ENCODE measurements at places on chromosomes 7 and 10. TPM values are rescaled to one million over a fixed set of nuclear protein-coding genes. Genes with fewer than 3 reads are reported as not detected.

GRCh38 chr7:129454249-129454551 is 20.0 kb downstream of the STRIP2 start:
- DNase-seq: no peak

- DNase-seq: no peak
These were observed 21.6 kb upstream of the FAM20C start for GRCh38 chr7:170551-171363.

- DNase-seq: no peak
These were observed 4.2 kb downstream of the CYP26A1 start for GRCh38 chr10:93077860-93078337.

DNA sequence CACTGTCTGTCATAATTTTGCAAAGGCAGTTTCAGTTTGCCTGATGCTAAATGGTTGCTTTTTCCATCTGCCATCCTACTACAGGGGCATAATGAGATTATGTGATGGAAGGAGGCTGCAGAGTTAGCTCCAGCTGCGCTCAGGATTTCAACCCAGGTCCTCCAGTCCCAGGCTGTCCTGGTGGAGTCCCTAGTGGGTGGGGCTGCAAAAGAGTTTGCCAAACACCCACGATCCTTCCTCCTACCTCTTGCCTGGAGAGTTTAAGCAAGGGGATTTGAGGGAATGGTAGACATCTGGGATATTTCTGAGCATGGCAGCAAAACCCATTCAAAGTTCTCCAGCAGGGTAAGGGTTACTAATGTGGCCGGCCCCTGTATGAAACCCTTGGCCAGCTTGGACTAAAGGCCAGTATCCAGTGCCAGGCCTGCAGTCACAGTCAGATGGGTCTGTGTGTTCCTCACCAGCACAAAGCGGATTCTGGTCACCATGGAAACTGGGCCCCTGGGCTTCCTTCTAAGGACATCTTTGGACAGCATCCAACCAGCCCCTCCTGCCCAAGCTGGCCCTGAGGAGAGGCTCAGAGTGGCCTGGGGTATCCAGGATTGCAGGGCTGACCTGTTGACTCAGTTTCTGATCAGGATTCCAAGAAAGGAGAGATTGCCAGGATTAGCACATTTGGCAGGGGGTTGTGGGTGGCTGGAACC is 42.7 kb upstream of the CHST3 start:
- DNase-seq: peak; percentile 15

- DNase-seq: peak; percentile 36
These were observed 289.6 kb downstream of the SFMBT2 start for GRCh38 chr10:7121154-7121797.

DNA sequence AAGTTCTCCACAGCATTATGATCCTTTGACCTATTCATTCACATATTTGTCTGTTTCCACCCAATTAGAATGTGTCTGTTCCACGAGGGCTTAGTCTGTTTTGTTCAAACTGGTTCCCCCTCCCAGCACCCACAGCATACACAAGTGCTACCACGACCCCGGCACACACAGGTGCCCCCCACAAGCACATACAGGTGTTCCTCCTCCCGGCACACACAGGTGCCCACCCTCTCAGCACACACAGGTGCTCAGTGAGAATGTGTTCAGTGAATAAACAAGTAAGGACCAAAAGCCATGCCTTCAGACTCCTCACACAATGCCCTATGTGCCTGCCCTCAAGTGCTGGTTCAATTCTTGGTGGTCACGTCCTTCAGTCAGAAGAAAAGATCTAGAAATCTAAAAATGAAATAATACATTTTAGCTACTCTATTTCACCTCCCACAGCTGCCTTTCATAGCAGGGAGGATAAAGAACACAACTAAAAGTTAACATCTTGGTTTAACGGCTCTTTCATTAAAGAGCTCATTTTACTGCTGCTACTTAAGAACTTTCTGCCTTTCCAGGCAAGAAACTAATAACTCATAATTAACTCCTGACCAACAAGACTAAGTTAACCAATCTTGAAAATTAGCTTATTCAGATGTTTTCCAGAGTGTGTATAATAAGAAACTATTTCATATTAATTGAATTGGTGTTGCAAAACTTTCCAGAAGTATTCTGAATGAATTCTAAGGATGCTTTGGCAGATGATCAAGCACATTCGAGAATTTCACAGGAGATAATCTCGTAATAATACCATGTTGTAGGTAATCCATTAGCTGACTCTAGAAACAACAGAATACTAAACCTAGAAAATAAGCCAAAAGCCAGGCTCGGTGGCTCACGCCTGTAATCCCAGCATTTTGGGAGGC is 2.3 kb downstream of the DNMBP start:
- no peak for DNase-seq

- DNase-seq: no peak
These were observed 108.6 kb downstream of the PPP1R3A start for GRCh38 chr7:113810080-113810744.

- DNase-seq: no peak
These were observed 1.0 kb downstream of the NPM3 start for GRCh38 chr10:101781984-101782810.

- DNase-seq: no peak
These were observed 53.8 kb upstream of the ITGB8 start for GRCh38 chr7:20276705-20277472.

DNA sequence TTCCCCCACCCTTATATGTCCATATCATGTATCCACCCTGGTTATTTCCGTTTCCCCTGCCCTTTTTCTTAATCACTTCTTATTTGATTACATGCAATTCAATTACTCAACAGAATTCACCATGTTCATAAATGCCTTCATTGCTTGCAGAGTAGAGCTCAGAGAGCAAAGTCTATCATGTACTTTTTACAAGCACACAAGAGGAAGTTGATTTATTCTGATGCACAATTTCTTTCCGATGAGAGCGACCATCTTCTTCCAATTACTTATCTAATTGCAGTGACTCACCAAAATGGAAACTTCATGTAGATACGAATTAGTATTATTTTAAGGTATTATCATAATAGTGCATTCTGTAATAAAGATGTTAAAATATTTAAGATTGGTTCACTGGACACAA is 430.5 kb upstream of the KLF6 start:
- no peak for DNase-seq

DNA sequence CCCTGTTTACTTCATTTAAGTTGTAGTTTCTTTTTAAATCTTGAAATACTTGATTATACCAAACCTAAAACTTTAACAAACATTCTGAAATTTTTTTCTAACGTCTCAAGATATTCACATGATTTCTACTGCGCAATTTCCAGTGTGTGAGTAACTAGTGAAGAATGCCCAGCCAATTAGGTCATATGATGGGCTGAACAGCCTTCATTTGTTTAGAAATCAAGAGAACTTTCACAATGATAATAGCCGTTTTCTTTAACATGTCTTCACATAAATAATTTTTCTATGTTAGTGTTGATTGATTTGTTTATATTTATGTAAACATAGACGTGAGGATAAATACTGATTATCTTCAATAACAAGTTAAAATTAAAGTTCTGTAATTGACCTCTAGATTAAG is 21.8 kb downstream of the STAM start:
- DNase-seq: no peak

DNA sequence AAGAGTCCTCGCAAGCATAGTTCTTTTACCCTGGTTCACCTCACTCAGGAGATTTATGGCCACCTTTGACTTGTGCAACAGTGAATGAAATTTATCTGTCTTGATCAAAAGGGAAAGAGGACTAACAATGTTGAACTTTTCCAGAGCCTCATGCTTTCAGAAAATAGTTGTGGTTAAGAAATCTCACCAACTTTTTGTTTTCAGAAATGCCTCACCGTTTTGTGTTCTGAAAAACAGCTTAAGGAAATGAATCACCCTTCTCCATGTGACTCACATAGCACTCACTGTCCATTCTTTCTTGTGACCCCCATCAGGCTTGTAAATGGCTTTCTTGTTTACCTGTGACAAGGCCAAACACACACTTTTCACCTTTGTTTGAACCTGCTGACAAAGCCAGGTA is 148.6 kb upstream of the FAM3C start:
- peak; percentile 22 for DNase-seq

- DNase-seq: no peak
These were observed 2.4 kb downstream of the KLLN start for GRCh38 chr10:87860816-87861403.

DNA sequence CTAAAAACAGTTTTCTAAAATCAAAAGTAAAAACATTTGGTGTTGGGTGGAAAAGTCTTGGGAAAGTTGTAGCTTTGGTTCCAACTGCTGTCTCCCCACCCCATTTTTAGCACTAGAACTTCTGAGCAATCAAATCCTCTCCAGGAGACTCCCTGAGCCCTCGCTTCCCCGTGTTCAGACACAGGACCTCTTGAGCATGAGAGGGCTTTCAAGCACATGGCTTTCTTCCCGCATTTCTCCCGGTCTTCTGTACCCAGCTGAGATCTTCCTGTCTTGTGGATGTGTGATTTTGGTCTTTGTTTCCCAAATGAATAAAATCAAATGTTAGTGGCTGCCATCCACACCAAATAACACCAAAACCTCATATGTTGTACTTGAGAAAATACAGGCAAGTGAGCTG is 5.0 kb downstream of the CXCL12 start:
- DNase-seq: no peak

GRCh38 chr10:18340496-18341051 is 200.3 kb downstream of the CACNB2 start:
- DNase-seq: no peak

DNA sequence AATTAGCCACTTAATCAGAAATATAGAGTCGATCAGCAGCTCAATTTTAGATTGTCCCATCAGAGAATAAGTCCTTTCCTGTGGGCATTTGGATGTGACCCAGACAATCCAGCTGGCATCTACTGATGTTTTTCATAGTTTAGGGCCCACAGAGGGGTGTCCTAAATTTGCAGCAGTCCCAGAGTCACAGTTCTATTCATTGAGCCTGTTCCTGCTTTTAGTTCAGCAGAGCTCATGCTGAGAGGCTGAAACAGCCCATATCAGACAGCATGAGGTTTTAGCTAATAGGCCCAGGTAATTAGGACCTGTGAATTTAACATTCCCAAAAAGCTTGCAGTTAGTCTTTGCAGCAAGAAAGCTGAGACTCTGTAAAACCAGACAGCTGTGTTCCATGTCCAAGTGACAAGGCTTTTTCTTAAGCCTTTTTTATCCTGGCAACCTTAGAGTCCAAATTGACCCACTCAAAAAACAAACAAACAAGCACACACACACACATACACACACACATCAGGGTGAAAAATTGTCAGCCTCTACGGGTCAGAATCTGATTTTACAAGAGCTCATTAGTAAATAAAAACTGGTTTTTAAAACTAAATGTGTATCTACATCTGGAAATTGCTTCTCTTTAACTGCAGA is 33.7 kb downstream of the ANKIB1 start:
- no peak for DNase-seq

- DNase-seq: no peak
These were observed 1098.0 kb upstream of the C7orf33 start for GRCh38 chr7:147492606-147493005.

GRCh38 chr10:128167926-128168520 is 41.8 kb upstream of the MKI67 start:
- no peak for DNase-seq

GRCh38 chr10:80493522-80494051 is 39.5 kb downstream of the TSPAN14 start:
- DNase-seq: no peak

GRCh38 chr10:25694971-25695370 is 239.1 kb upstream of the MYO3A start:
- no peak for DNase-seq

PPP1R3C gene
- 32.4 TPM for polyA plus RNA-seq

STRIP2 gene
- polyA plus RNA-seq: 2.4 TPM

GATA3 gene
- 123 TPM for polyA plus RNA-seq

PBLD gene
- 118 TPM for polyA plus RNA-seq

ANKRD22 gene
- polyA plus RNA-seq: 0.44 TPM
